ENCODE measurements at places on chromosomes 6 and 20.

DNA sequence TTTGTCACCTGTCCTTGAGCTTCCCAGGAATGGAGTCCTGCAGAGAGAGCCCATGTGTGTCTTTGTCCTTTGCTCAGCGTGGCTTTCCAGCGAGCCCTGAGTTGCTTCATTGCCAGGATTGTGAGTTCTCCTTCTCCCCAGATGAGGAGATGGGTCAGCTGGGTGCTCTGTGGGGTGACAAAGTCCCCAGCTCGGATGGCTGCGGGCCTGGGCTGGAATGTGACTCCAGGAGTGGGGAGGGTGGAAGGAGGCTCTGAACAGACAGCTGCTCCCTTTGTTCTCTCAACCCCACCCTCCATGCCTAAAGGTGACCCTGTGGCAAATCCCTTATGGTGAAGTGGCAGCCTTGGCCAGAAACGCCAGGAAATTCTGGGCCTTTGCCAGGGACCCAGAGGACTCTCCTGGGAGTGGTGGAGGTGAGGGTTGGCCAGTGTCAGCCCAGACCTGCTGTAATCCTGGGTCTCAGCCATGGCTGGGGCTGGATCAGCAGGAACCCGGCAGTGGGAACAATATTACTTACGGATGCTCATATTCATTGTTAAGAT, 44.4 kb upstream of the CST5 start:
- no peak for DNase-seq

GRCh38 chr6:40822619-40823018, 216.4 kb downstream of the UNC5CL start:
- no peak for DNase-seq

- DNase-seq = no peak
These were observed 11.3 kb downstream of the GRIK2 start for GRCh38 chr6:101404775-101405174.

- DNase-seq = no peak
These were observed 20.2 kb upstream of the TNFAIP3 start for GRCh38 chr6:137846772-137847313.

- DNase-seq = peak; percentile 52
These were observed 17.9 kb downstream of the GNAS start for GRCh38 chr20:58870293-58871014.

- DNase-seq = no peak
These were observed 5.3 kb upstream of the AIF1 start for GRCh38 chr6:31609519-31610406.

GRCh38 chr6:142566628-142567396, 265.0 kb downstream of the ADGRG6 start:
- no peak for DNase-seq

GRCh38 chr6:167306401-167306998, 15.4 kb downstream of the UNC93A start:
- DNase-seq = no peak

DNA sequence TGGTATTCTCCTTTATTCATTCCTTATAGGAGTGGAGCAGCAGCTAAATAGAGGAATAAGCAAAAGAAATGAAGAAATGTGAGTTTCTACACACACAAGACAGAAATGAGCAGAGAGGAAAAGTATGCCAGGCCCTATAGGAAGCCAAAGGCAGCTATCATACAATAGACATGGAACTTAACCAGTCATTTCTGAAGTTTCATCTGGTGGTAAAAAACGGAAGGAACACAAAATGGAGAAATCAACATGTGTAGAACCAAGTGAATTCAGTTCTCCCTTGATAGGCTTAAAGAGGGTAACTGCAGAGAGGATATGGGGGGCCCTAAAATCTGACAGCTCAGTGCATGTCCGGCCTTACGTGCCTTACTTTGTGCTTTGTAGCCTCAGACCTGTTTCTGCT, 44.6 kb downstream of the TSBP1 start:
- no peak for DNase-seq

DNA sequence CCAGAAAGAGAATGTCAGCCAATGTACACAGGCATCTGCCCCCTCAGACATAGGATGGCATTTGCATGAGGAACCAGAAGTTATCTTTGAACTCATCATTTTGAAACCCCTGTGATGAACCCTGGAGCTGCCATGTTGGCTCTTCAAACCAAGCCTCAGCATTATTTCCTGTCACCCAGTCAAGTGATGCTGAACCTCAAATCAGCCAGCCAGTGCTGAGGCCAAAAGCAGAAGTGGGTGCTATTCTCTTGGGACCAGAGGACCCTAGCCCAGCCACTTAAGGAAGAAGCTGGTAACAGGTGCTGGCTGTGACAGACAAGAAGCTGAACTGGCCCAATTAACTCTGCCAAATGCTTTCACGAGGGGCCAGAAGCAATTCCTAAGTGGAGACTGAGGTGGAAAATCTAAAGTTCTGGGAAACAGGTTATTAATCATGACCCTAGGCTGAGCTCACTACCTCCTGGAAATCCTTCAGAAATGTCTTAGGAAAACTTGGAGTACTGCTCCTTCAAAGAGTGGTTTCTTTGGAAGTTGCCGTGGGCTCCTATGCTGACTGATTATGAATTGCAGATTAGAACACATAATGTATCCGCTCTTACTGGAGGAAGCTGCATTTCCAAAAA, 4.0 kb downstream of the PKIG start:
- DNase-seq = no peak

GRCh38 chr6:116349216-116349615, 21.5 kb upstream of the DSE start:
- DNase-seq = no peak

GRCh38 chr20:50521221-50522052, 11.3 kb downstream of the PTPN1 start:
- DNase-seq = no peak

- no peak for DNase-seq
These were observed 8.9 kb upstream of the SPATA2 start for GRCh38 chr20:49924247-49924646.

GRCh38 chr6:148107911-148108310, 234.7 kb upstream of the SASH1 start:
- DNase-seq = no peak

- no peak for DNase-seq
These were observed 142.7 kb downstream of the ARID1B start for GRCh38 chr6:156919814-156920369.

DNA sequence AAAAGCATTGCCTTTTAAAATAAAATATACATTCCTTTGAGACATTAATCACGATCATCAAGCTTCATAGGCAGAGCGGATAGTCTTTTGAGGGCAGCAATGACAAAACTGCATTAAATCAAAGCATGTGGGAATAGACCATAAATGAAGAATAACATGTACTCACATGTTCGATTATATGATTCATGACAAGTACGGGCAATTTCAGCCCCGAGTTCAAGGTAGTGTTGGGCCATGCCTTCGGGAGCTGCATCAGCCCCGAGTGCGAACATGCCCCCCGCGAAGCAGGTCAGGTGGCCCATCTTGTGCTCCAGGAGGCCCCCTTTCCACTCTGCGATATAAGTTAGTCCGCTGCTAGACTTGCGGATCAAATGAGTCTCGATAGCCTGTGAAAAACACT, 111.0 kb upstream of the FAM184A start:
- no peak for DNase-seq

DNA sequence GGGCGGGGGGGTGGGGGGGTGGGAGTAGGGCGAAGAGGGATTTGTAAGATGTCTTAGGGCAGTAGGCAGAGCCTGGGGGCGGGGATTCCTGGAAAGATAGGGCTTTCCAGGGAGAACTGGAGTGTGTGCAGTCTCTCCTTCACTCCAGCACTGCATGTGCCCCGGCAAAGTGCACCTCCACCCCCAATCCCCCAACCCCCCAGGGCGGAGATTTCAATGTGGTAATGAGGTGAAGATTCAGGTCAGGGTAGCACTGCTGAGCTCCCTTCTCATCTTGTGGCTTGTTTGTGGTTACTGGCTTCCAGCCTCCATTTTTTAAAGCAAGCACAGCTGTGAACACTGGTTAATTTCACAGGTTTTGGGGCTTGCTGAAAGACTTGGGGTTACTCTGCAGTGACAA, 5.9 kb downstream of the TMEM239 start:
- DNase-seq = no peak
